A549 treated with Hydrocortisone at 1 μM for 4 hours (cell line): ENCODE measurements at places on chromosomes 4 and X. TPM values are rescaled to one million over a fixed set of nuclear protein-coding genes. Genes with fewer than 3 reads are reported as not detected.

The RTL9 gene
- 0.07 to 0.13 TPM (median 0.10 TPM) in 4 of 5 replicates, not detected in the other for total RNA-seq

The NXF2 gene
- not detected in 5 replicates for total RNA-seq

The SLC26A1 gene
- 0.14 to 0.44 TPM (median 0.17 TPM) in 5 replicates for total RNA-seq

The IL3RA gene
- 0.16 to 0.23 TPM (median 0.22 TPM) in 5 replicates for total RNA-seq

The ADAMTS3 gene
- not detected in 5 replicates for total RNA-seq

The POU3F4 gene
- total RNA-seq = not detected in 5 replicates

The CEP44 gene
- total RNA-seq = 3.9 to 7.3 TPM (median 5.6 TPM) in 5 replicates

The SMPX gene
- total RNA-seq = 0.09 TPM in 1 of 5 replicates, not detected in the others

The NSUN7 gene
- total RNA-seq = 0.31 to 0.43 TPM (median 0.32 TPM) in 5 replicates

The ERVMER34-1 gene
- 0.32 to 0.78 TPM (median 0.56 TPM) in 5 replicates for total RNA-seq

The SPRY1 gene
- 5.6 to 7.4 TPM (median 6.1 TPM) in 5 replicates for total RNA-seq
